Psoas muscle (tissue), 8 donors: ENCODE measurements at places on chromosomes 11 and 22. TPM values are rescaled to one million over a fixed set of nuclear protein-coding genes. Genes with fewer than 3 reads are reported as not detected.

The AQP11 gene
- 1.1 TPM for polyA plus RNA-seq

The OR52H1 gene
- not detected for polyA plus RNA-seq

DNA sequence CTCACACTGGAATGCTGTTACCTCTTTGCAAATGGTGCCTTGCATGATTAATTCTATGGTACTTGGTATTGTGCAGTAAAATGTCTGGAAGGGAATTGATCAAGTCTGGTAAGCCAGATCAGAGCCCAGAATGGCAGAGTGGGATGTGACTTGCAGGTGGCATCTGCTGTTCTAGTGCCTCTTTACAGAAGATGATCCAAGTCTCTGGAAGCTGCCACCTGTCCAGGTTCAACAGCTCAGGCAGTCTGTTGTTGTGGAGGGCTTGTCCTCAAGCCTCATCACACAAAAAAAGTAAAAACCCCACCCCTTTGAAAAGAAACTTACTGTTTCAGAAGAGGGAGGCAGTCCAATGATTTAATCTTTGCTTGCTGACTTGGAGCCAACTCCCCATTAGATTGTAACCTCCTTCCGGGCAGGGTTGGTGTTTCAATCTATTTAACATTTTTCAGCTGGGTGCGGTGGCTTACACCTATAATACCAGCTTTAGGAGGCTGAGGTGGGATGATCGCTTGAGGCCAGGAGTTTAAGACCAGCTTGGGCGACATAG lies 17.1 kb downstream of the ZNRF3 start:
- no peak for DNase-seq

DNA sequence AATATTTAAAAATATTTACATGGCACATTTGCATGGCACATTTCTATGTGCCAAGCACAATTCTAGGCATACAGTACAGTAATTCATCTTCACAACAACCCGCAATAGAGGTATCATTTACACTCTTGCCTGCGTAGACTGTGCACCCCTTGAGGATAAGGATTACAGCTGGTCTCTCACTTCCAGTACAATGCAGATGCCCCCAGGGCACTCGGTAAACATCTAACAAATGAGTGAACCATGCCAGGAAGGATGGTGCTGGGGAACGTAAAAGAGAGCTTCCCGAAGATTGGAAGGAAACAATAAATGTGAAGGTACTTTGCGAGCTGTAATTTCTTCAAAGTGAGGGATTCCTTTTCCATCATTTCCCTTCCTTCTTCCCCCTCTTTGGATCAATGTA lies 1.3 kb downstream of the PRPF19 start:
- DNase-seq = no peak

The LARGE2 gene
- polyA plus RNA-seq = 0.13 TPM
